Omental fat pad (tissue), 4 donors: ENCODE measurements at places on chromosomes 7 and 10. TPM values are rescaled to one million over a fixed set of nuclear protein-coding genes. Genes with fewer than 3 reads are reported as not detected.

DNA sequence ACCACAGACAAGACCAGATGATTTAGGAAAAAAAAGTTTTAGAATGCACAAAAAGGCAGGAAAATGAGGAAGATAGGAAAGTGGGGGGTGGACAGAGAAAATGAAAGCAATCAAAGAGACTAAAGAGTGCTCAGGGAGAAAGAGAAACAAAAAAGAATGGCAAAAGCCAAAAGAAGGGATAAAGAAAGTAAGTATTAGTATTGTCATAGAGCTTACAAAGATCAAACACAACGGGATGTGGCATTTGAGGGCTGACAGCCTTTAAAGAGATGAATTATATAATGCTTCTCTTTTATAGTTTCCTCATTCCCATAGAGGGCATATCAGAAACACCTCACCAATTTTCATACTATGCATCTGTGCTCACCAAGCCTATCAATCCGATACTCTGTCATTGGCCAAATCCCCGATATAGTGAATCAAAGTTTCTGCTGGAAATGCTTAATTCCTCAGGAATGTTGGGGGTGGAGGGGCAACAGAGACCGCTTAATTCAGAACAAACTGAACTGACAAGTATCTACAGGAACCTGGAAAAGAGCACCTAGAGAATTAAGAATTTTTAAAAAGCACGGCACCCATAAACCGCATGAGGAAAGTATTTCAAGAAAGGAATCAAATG is 2.7 kb downstream of the COG5 start:
- DNase-seq = no peak

Gene SOSTDC1
- 1.2 TPM for total RNA-seq

GRCh38 chr7:130144312-130145171 is 60.7 kb downstream of the TMEM209 start:
- DNase-seq = no peak

DNA sequence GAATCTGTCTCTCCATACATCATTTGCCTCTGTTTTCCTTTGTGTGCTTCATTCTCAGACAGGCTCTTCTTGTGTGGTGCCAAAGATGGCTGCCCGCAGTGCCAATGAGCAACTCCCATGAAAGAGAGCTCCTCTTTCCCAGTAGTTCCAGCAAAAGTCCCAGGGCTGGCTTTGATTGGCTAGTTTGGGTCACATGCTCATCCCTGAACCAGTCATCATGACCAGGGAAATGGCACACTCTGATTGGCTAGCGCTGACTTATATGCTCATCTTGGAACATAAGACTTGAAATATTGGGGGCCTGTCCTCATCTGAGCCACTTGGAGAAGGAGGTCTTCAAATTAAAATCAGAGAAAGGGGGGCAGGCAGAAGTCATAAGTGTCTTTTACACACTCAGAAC is 112.7 kb downstream of the CDH23 start:
- DNase-seq = no peak

GRCh38 chr10:23358357-23358756 is 13.8 kb upstream of the C10orf67 start:
- DNase-seq = no peak

Gene ADIRF
- 729 TPM for total RNA-seq

- DNase-seq = no peak
Measured at GRCh38 chr7:102873470-102874165, 39.2 kb upstream of the LRRC17 start.

DNA sequence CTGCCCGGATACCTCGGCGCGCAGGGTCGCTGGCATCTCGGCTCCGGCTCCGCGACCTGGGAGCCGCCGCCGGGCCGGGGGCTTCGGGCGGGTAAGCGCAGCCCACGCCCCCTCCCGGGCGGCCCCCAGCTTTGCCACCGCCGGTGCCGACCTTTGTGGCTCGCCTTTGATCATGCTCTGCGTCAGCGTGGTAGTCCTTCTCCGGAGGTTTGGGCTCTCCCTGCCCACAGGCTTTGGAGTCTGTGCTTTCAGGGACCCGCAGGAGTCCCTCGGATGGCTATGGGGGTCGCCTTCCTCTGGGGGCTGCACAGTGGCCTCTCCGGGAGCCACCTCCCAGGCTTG is 7.3 kb downstream of the ATP6V1F start:
- DNase-seq = no peak

DNA sequence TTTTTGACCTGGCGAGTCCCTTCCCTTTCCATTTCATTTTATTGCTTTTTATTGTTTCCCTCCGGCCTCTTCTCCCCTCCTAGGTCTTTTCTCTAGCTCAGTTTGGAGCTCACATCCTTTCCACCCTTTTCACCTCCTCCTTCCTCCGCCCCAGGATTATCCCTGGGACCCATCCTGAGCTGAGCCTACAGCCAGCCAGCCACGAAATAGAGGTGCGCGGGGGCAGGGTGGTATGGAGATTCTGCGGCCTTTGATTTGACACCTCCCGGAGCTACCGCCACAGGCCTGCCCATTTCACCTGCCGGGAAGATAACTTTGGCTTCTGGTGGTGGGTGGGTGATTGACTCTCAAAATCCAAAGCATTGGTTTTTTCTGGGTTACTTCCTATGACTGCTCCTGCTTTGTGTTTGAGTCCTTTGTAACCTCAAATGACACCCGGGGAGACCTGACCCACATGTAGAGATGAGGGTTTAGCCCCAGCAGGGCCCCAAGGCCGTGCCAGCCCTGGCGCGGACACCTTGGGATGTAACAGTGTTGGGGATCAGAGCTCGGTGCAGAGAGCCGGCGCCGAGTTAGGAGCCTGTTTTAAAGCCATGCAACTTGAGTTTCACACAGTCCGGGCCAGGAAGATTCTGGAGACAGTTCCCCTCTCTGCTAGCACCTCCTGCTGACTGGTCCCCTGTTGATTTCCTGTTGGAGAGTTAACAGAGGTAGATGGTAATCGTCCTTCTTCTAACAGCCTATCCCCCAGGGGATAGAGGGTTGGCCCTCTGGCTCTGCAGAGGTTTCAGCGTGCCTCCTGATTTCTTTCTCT is 1.5 kb downstream of the DUSP5 start:
- DNase-seq = no peak

Gene OGDHL
- total RNA-seq = not detected

Gene GNAT3
- total RNA-seq = not detected

DNA sequence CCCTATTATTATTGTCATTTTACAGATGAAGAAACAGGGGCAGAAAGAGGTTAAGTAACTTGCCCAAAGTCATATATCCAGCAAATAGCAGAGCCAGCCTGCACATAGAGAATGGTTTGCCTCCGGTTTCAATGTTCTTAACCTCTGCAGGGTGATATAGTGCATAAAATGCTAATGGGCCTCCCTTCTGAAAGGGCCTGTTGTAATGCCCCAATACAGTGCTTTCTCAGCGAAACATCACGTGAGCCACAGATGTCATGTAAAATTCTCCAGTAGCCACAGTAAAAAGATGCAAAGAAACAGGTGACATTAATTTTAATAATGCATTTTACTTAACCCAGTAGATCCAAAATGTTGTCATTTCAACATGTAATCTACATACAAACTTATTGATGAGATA is 38.1 kb downstream of the LRGUK start:
- DNase-seq = no peak

- DNase-seq = no peak
Measured at GRCh38 chr10:110774069-110775019, 97.4 kb upstream of the PDCD4 start.

DNA sequence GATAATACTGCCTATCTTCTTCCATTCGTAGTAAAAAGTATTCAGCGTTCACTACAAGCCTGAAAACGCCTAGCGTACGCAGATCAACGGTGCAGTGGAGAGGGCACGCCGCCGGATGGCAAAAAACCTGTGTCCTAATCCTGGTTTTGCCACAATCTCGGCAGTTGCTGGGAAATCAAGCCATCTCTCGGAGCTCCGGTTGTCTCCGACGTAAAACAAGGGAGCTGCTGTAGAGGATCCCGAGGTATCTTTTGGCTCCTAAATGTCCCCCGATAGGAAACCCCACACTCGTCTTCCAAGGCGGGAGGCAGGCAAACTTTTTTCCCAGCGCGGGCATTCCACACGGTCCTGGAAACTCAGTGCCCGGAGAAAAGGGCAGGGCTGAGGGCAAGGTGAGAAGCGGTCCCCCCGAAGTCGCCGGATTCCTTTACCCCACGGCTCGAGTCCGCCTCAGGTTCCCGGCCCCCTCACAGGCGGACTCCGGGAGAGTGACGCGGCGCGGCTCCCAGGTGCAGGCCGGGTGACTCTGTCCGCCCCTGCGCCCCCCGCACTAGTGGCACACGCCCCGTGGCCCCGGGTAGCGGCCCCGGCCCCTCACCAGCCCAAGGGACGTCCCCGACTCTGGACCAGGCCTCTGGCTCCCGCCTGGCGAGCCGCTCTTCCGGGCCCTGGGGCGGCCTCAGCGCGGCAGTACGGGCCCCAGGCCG is 649 bp downstream of the IDE start:
- DNase-seq = no peak

GRCh38 chr10:68655620-68656126 is 65.4 kb upstream of the CCAR1 start:
- DNase-seq = no peak

Gene UNCX
- not detected for total RNA-seq
